ENCODE measurements at places on chromosomes 12 and 14.
A peak's percentile ranks its signal among the peaks of the same experiment; 100 is the strongest.

DNA sequence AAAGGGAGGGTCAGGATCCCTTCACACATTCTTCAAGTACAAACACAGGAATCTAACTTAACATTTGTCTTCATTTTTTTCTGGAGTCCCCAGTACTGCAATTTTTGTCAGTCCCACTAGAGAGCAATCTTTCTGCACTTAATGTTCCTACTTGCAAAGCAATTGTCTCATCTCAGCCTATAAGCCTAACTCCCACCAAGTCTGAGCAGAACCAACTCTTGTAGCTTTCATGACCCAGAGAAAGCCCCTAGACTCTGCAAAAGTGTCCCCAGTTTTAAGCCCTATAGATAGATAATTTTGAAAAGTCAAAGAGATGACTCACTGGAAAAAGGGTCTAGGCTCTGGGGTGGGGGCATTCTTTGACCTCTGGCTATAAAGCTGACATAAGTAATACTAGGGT is 1.8 kb upstream of the ZBTB39 start:
- DNase-seq = no peak

- peak; percentile 22 for DNase-seq
Measured at GRCh38 chr14:99755629-99756603, 37.3 kb upstream of the EML1 start.

DNA sequence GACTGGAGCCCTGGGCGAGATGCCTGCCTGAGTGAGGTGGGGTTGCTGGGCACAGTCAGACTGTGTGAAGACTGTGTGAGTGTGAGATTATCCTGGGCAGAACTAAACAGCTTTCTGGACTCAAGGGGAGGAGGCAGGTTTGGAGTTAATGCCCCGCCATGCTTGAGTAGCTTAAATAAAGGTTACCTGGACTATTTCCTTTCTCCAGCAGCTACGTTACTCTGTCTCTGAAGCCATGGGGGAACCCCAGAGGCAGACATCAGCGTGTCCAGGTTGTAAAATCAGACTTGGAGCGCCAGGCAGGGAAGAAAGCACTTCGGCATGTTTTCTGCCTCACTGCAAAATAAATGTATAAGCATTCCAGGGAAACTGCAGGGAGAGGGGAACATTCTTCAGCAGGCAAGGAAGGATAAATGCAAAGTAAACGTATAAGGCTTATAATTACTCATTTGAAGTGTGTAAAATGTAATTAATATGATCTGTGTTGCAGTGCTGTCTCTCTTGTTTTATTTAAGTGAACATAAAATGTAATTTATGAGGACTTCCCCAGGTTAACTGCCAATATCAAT is 129.7 kb downstream of the CHST11 start:
- no peak for DNase-seq

DNA sequence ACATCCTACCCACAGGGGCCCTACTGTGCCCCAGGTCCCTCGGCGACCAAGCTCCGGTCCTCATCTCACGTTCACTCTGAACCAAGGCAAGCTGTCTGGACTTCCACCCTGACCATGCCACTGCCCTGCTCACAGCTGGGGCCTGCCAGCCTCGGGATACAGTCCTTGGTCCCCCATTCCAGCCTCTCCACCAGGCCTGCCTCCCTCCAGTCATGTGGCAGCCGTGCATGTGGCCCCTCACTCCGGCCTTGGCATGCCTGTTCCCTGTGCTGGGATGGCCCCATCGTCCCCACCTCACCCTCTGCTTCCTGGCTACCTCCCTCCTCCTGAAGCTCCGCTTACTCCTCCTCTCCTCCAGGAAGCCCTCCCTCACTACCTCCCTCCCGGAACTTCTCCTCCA is 38.6 kb upstream of the DLK1 start:
- DNase-seq = no peak

DNA sequence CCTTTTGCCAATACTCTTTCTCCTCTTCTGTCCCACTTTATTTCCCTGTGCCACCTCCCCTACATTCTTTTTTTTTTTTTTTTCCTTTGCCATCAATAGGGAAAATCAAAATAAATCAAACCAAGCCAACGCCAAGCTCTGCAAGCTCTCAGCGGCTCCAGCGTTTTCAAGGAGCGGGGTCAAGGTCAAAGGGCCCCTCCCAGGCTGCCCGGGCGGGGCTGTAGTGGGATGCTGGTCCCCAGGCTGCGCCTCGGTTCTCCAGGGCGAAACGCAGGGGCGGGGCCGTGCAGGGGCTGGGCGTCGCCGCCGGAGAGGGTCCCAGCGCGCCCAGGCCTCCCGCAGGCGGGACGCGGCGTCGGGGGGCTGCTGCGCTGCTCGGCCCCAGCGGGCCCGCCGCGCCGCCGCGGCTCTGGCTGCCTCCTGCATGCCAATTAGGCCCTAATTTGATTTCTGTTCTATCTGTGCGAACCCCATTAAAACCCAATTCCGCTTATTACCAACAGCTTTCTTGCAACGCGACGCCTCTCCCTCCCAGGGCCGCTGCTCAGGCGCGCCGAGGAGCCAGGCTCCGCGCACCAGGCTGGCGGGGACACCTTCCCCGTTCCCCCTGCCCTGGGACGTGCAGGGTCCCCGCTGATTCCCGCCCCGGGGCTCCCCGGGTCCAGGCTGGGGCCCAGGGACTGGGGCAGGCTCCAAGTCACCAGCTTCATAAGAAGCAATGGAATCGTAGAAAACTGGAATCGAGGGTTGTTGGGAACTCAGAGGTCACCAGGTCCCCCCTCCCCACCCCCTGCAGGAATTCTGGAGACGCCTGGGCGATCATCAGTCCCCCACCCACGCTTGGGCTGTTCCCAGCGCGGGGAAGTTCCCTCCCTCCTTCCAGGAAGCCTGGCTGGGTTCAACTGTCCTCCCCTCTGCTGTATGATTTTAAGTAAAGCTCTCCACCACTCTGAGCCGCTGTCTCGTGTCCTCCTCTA is 50.7 kb upstream of the MAP1LC3B2 start:
- no peak for DNase-seq

- no peak for DNase-seq
Measured at GRCh38 chr14:75849300-75849895, 132.4 kb downstream of the TGFB3 start.

DNA sequence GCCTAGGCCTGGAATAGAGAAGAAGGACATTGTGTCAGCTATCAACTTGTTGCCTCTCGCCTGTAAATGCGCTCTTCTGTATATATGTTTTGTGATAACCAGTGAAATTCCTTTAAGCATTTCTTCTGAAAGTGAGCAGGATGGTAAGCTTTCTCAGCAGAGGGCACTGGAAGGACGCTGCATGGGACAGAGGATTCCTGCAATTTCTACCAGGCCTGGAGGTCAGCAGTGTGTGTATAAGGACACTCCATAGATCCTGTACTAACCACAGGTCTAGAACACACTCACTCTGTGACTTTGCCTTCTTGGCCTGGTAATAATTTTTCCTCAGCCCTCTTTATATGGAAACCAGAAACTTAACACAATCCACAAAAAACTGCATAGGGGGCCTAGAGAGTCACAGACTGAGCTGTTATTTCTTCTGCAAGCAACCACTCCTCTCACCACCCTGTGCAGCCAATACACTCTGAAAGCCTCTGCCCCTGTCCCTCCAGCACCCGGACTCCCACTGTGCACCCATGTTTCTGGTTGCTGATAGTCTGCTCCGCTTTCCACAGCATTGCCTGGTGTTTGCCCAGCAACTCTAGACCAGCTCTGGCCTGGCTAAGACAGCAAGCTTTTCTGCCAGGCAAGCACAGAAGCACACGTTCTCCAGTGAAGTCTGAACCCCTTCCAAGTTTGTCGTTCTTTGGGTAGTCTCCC is 94.0 kb upstream of the RMST start:
- no peak for DNase-seq

- no peak for DNase-seq
Measured at GRCh38 chr14:90699016-90699415, 117.2 kb downstream of the TTC7B start.

DNA sequence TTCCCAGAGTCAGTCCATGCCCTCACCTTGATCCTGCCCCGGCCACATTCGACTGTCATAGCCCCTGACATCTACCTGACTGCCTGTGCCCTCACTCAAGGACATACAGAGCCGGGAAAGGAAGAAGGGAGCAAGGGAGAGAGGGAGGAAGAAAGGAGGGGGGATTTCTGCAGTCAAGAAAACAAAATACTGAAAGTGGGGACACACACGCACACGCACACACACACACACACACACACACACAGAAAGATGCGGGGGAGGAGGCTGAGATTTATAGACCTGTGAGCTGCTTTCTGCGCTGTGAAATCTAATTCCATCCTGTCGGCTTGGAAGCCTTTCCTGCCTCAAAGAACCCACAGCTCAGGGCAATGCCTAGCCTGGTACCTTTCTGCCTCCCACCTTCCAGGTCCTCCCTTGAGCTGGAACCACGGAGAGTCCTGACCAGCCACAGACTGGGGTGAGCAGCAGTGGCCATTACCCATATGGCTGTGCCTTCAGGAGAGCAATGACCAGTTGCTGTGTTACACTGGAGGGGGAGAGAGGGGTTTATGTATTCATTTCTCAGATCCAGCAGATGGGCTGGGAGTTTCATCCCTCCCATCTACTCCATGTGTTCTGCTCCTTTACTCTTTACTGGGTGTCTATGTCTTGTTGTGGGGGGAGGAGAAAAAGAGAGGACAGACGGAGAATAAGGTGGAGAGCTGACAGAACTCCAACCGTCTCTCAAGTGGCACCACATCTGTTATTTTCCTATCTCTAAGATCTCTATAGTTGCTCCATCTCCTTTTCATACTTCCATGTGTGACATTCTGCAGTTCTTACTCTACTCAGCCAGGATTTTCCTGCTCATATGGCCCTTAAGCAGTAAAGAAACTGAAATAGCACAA is 12.9 kb downstream of the C14orf93 start:
- DNase-seq = no peak

DNA sequence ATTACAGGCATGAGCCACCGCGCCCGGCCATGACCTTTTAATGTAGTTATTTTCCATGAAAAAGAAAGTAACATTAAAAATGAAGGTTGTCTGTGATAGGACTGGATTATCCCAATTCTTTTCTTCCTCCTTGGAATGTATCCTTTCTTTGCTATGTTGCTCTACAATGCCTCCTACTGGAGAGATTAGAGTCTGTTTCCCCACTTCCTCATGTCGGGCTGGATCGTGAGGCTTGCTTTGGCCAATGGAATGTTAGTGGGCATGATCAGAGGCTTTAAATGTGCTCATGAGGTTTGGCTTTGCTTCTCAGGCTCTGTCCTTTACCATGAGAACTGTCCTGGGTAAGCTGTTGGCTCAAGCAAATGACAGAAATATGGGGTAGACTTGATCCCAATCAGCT is 34.7 kb upstream of the SOCS2 start:
- DNase-seq = no peak

- DNase-seq = no peak
Measured at GRCh38 chr12:124419292-124420040, 124.6 kb downstream of the RFLNA start.

DNA sequence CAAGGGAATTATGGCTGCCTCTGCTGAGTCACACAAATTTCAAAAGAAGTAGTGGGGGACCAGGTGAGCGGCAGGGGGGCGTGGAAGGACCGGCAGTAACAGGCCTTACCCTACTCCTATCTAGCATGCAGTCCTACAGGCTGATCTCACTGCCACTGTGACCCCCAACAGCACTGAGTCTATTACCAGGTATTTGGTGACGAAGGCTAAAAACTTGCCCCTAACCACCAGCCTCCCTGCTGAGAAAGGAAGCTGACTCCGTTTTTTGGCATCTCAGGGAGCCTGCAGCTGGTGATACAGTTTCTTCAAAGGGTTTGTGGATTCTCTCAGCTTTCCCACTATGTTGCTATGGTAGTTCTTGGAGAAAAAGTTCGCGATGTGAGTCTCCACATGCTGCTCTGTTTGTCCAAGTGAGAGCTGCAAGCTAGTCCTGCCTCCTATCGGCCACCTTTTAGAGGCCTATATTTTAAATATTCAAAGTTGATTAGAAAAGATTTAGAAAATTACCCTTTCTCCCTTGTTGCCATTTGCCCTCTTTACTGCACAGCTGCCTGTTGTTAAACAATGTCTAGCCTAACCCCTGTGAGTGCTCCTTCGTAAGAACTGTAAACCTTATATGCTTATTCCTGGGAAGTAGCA is 57.1 kb upstream of the SLCO1B1 start:
- DNase-seq = no peak

DNA sequence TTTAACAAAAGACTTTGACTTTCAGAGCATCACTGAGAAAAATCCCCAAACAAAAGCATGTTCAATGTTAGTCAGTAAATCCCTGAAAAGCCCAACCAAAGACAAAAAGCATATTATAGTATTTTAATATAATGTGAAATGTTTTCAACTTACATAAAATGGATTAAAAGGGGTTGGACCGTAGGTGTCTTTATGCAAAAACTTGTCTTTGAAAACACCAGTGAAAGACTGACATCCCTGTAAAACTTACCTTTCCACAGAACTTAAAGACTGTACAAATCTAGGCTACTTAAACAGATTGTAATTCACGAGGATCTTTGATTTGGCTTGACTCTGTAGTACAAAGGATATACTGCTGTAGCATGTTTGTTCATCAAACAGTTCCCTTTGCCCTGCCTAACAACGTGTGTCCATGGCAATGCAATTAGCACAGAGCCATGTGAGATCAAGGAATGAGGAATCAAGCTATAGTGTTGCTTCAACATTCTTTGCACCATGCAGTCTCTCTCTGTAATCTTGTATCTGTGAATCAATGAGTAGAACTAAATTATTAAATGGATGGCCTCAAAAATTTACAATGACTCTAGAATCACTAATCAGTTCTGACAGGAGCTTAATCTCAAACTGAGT is 138.5 kb upstream of the SYT1 start:
- no peak for DNase-seq

DNA sequence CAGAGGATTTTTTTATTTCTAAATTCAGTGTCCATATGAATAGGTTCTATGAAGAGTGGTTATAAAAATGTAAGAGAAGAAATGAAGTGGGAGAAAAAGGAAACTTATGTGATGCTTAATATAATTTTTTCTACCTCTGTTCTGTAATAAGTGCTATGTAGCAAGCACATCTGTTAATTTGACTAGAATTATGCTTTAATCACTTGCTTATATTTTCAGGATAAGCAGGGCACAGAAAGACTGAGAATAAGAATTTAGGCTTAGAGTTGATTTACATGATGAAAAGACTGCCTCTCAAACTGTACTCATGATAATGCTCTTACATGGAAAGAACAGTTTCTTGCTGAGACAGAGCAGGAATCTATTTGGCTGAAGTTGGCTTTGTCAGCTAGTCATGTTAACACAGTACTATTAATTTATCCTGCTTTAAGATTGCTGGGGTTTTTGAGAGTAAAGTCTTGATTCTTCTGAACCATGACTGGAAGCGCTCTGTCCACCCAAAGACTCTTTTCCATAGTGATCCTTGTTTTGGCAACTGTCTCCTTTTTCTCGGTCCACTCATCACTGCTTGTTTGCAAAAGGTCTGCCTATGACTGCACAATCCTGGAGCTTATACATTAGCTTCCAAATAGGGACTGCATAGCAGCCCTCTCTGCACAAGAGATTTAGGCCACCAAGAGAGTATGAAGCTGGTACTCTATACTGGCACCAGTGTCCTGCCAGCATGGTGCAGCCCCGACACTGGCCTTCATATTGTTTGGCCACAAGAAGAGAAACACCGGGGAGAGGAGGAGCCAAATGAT is 98.8 kb downstream of the AKAP6 start:
- DNase-seq = no peak
